Karpas-422 (cell line): ENCODE measurements at places on chromosomes 6 and 20.

GRCh38 chr6:128062882-128063603, 162.2 kb upstream of the THEMIS start:
- no peak for DNase-seq

DNA sequence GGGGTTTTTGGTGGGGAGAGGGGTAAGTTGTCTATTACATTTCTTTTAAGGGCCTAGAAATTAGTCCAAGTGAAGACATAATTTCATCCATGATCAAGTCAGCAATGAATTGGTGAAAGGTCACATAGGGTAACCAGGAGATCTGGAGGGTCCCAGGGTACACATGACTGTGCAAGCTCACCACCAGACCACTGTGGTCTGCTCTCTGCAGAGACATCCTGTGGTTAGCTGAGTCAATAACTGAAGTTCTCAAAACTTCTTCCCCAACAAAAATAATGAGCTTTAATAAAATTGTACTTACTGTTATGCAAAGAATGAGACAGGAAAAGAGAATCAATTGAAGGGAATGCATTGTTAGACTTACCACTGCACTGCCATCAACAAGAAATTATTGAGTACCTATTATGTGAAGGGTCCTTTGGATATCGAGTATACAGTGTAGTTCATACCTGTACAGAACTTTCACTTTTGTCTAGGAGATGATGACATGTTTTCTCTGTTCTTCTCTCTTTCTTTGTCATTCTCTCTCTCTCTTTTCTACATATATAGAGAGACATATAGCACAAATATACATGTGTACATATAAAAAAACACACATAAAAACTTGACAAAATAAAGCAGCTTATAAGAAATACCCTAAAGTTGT, 209.8 kb downstream of the GJA1 start:
- DNase-seq: no peak

DNA sequence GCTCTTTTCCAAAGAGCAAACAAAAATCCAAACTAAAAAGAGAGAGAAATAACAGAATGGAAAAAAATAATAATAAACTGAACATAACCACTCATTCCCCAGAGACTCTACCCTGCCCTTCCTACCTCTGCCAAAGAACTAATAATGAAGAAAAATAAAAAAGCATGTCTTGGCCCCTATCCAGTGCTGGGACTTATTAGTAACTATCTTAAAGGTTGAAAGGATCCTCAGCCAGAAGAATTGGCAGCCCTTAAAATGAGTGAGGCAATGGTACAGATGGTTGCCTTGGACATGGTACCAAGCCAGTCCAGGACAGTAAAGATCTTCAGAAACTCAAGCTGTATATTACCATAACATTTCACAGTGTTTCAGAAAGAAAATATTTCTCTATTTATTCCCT, 279.3 kb downstream of the HACE1 start:
- no peak for DNase-seq

- no peak for DNase-seq
Measured at GRCh38 chr6:11805259-11806053, 26.9 kb upstream of the ADTRP start.

GRCh38 chr20:25252686-25253421, 5.0 kb downstream of the PYGB start:
- DNase-seq: no peak

GRCh38 chr6:121764493-121764892, 329.0 kb downstream of the GJA1 start:
- no peak for DNase-seq

DNA sequence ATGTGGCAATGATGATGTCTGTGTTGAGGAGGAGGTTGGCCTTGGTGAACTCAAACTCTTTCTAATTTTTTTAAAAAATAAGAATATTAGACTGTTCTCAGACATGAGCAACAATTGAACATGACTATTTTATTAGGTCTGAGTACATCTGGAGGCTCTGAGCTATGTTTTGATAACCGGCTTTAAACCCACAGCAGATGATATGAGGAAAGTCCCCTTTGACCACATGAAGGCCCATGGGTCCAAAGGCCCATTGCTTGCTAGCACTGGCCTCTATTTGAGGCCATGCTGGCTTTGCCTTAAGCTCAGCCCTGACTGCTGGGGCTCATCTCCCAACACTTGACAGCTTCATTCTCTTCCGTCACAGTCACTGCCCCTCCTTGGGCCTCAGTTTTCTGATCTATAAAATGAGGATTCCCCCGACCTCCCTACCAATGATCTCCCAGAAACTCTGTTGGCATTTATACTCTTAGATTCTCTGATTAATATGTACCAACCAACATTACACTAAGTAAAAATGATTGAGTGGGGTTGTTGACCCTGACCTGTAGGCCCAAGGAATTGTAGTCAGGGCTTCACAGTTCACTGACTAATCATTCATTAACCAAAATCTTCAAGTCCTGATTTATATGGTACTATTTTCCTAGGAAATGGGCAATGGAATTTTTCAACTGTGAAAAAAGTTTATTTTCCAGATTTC, 23.9 kb upstream of the TINAG start:
- no peak for DNase-seq

DNA sequence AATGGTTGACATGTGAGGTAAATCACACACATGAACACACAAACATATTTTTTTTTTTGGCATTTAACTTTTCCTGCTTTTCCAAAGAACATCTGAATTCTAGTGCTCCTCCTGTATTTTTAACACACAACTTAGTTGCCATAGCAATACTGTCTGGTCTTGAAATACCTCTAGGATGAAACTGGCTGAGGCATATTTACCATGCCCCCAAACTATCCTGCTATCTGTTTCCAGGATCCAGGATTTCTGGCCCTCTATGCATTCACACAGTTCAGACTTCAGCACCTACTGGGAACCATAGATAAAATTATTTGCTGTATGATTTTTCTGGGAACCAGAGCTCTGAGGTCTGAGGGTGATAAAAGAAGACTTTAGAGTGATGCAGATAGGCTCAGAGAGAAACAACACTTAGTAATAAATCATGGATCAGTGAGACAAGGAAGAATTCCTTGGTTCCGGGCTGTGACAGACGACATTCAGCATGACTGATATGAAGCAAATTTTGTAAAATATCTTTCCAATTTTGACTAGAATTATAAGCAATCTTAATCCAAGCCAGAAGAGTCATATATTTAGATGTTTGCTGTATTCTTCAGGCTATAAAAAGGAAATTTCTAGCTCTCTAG, 359.7 kb downstream of the BTBD9 start:
- DNase-seq: no peak

DNA sequence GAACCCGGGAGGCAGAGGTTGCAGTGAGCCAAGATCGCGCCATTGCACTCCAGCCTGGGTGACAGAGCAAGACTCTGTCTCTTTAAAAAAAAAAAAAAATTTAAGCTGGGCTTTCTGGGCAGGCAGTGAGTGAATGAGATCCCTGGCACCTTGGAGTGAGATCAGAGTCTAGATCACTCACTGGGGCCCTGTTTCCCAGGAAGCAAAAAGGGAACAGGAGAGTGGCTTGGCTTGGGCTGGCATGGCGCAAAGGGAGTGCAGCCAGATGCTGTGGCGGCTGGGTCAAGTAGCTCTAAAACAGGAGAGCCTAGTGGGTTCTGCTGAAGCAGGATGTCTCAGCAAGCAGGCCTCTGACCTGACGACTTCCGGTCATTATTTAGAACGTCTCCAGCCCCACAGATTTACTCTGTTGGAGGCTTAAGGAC, 10.4 kb downstream of the PLCG1 start:
- no peak for DNase-seq

DNA sequence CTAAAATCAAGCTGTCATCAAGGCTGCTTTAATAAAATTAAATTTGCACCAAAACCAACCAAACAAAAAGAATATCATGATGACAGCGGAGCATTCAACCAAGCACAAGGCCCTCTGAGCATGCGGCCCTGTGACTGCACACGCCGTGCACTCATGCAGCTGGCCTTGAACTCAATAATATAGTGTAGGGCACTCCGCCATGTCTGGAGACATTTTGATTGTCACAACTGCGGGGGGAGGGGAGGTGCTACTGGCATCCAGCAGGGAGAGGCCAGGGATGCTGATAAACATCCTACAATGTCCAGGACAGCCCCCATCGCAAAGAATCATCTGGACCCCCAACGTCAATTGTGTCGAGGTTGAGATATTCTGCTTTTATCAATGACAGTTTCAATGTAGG, 9.7 kb downstream of the MOCS3 start:
- no peak for DNase-seq

DNA sequence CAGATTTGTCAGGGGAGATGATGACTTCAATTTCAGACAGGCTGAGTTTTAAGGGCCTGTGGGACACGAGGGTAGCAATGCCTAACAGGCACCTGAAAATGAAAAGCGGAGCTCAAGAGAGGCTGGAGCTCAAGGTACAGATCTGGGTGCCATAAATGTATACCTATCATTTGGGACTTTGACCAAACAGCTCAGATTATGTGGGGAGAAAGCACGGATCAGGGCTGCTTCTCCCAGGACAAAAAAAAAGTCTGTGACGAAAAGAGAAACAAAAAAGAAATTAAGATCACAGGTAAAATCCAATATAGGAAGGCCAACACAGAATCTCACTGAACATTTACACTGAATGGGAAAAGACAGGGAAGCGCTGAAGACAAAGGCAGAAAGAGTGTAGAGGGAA, 1.9 kb downstream of the PRELID3B start:
- no peak for DNase-seq

DNA sequence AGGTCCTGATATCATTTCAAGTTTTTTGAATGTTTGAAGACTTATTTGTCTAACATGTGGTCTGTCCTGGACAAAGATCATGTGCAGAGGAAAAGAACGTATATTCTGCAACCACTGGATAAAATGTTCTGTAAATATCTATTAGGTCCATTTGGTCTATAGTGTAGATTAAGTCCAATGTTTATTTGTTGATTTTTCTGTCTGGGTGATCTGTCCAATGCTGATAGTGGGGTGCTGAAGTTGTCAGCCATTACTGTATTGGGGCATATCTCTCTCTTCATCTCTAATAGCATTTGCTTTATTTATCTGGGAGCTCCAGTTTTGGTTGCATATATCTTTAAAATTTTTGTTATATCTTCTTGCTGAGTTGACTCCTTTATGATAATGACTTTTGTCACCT, 258.4 kb upstream of the CITED2 start:
- no peak for DNase-seq

- DNase-seq: no peak
Measured at GRCh38 chr20:25309395-25310267, 61.7 kb downstream of the PYGB start.

DNA sequence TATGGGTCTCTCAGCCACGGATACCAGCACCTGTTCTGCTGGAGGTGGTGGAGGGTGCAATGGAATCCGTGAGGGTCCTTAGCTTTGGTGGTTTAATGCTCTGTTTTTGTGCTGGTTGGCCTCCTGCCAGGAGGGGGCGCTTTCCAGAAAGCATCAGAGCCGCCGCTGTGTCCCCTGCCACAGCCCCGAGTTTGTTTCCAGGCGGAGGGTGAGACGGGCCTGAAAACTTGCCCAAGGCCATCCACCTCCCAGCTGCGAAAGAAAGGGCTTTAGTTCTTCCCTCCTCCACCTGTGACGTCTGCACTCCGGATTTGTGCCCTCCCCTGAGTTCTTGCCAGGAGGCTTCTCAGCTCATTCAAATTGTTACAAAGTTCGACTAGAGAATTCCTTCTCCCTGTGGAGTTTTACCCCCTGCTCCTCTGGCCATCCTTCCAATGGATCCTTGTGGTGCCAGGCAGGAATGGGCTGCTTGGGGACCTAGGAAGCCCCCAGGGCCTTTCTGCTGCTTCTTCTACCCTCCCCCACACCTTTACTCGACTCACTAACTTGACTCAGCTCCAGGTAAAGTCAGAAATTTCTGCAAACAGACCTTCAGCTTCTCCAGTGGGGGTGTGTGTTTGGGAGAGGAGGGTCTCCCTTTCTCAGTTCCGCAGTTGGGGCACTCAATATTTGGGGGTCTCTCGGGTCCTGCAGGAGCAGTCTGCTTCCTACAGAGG, 873.7 kb downstream of the KIF16B start:
- no peak for DNase-seq

DNA sequence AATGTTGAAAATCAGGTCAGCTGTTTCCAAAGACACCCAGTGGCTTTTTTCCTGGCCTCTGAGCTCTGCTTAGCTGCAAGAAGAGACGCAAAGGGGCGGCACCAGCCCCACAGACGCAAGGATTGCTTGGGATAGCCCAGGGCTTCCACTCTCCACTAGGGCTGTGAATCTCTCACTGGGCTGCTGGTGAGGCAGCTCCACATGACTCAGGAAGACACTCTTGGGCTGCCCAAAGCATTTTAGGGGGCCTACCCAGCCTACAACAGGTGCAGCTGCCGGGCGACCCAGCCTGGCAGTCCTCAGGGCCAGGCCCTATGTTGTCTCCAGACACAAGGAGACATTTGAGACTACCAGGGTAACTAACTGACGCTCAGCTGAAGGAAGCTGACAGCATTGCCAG, 59.8 kb downstream of the FAM50B start:
- no peak for DNase-seq

- no peak for DNase-seq
Measured at GRCh38 chr6:111173341-111173740, 86.0 kb downstream of the SLC16A10 start.

- DNase-seq: no peak
Measured at GRCh38 chr6:83292900-83293843, 100.0 kb downstream of the RWDD2A start.

- no peak for DNase-seq
Measured at GRCh38 chr6:79671600-79672266, 40.6 kb downstream of the SH3BGRL2 start.

GRCh38 chr6:40176152-40176551, 241.9 kb upstream of the MOCS1 start:
- DNase-seq: no peak

- DNase-seq: no peak
Measured at GRCh38 chr20:48128436-48128835, 343.2 kb upstream of the SULF2 start.

- DNase-seq: no peak
Measured at GRCh38 chr6:2839982-2840748, 1.5 kb downstream of the SERPINB1 start.

GRCh38 chr6:87907521-87907920, 140.1 kb upstream of the SPACA1 start:
- DNase-seq: no peak

- no peak for DNase-seq
Measured at GRCh38 chr20:38225240-38225899, 35.2 kb downstream of the KIAA1755 start.

DNA sequence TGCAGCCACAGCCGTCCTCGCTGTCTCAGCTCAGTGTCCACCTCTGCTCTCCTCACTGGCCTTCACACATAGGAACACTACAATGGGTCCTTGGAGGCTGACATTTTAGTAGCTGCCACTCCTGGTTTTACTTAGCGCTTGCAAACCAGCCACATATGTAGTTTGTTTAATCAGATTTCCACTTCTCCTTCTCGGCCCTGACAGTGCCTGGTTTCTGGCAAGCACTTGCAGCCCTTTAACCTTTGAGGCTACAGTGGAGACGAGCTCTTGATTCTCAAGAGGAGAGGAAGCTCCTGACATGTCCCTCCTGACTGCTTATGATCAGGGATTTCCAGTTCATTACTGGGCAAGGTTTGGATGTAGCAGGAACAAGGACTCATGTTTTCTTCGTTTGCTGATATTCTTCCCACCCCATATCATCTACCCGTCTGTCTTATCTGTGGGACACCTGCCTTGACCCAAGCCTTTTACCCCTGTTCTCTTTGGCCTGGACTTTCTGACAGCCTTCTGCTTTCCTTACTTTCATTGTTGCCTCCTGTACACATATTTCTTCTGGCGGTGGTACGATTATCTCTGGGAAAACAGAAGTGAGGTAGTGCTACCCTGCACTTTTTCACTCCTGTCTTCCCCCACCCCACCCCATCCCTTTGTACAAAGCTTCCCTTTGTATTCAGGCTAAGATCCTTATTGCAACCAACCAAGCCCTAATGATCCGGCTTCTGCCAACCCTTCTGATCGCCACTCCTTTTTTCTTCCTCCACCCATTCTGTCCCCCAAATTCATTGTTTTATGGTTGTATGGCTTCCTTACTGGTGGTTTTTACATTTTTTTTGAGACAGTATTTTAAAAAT, 31.2 kb downstream of the CEP43 start:
- DNase-seq: no peak
